Panc1 (cell line): ENCODE measurements at places on chromosomes 12 and 14. TPM values are rescaled to one million over a fixed set of nuclear protein-coding genes. Genes with fewer than 3 reads are reported as not detected.

- no peak for DNase-seq
- H3K4me1 ChIP-seq: no peaks in the 10 kb centered on the region
- no peaks in the 10 kb centered on the region for H3K27me3 ChIP-seq
- H3K36me3 ChIP-seq: no peaks in the 10 kb centered on the region
These were observed 311.8 kb upstream of the AMIGO2 start for GRCh38 chr12:47391566-47391965.

The STYK1 gene
- total RNA-seq: 0.85 TPM

GRCh38 chr12:105699209-105699608, 368.7 kb downstream of the C12orf75 start:
- no peak overlapping the region for H3K27ac ChIP-seq
- no peak for DNase-seq
- no peaks in the 10 kb centered on the region for H3K36me3 ChIP-seq

The SLCO1A2 gene
- total RNA-seq: not detected

DNA sequence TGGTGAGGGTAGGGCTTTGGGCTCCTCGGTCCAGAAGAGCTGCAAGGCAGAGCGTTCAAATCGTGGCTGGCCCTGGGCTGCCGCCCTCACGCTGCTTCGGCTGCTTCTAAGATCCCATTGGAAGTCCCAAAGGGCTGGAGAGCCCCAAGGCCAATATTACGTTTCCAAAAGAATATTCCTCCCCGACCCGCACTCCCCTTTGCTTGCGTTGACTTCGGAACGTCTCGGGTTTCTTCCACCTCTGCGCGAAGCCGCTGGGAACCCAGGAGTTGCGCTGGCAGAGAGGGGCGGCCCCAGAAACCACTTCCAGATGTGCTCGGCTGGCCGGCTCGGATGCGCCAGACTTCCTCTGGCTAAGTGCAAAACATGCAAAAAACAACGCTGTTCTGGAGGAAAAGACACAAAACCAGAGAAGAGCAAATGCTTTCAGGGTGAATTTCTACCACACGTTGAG, at the start of gene GLT8D2:
Gene GLT8D2, minus strand, starts transcription at position 285 of the 454 bp plus-strand sequence. CDS start 30,539 bp downstream, outside the sequence.
- peaks cover 12% of the 10 kb centered on the region for H3K4me1 ChIP-seq
- no peaks in the 10 kb centered on the region for H3K36me3 ChIP-seq
- H3K27me3 ChIP-seq: peaks cover 3% of the 10 kb centered on the region; the same call in 1 of the 2 replicates
- peak within 1 kb of the TSS; percentile 44 for H3K4me3 ChIP-seq
- no peak for DNase-seq
- peak within 1 kb of the TSS; percentile 27; the same call in 1 of the 2 replicates for H3K27ac ChIP-seq

The OR4E1 gene
- not detected for total RNA-seq

DNA sequence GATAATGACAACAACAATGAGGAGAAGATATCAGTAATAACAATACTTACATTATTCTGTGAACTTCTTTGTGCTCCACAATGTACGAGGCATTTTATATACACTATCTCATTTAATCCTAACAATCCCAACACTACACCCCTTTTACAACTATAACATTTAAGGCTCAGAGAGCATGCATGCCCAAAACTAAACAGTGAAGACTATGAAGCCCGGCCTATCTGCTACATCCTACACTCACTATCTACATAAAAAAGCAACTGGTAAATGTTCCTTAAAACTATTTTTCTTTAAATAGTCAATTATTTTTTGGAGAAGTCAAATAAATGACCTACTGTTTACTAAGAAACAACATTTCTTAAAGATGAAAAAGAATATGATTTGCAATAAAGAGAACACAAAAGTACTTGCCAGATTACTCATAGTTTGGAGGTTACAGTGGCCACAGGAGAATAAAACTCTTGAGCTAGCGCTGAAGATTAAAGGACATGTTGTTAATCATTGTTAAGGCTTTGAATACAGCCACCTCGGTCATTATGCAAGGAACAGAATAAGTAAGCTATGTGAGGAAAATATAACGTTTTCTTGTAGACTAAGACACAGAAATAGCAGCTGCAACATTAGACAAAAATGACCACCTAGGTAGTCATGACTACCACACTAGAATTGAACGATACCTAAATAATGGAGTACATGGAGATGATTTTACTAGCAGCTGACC, 56.7 kb downstream of the EPS8 start:
- no peak overlapping the region for H3K27ac ChIP-seq
- DNase-seq: no peak
- H3K27me3 ChIP-seq: no peaks in the 10 kb centered on the region
- no peaks in the 10 kb centered on the region for H3K36me3 ChIP-seq
- H3K4me1 ChIP-seq: 0 out of 2 replicates have a peak, but pooled peaks cover 5% of the 10 kb centered on the region
- H3K4me3 ChIP-seq: no peak overlapping the region

DNA sequence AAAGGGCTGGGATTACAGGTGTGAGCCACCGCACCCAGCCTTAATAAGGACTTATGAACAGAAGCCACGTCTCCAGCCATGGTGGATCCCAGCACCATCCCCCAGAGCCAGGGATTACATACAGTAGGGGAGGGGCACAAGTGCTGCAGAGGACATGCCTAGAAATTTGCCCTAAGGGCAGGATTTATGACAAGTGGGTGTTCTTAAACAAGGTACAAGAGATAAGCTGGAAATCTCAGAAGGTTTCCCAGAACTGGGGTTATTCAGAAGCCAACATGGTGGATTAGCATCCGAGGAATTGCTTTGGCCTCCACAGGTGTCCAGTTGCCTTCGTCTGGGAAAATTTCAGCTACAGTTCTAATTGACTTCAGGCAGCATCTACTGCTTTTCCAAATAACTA, 114.4 kb upstream of the EGLN3 start:
- DNase-seq: no peak
- no peaks in the 10 kb centered on the region for H3K27me3 ChIP-seq
- no peaks in the 10 kb centered on the region; the same call in 1 of the 2 replicates for H3K4me1 ChIP-seq
- no peaks in the 10 kb centered on the region for H3K36me3 ChIP-seq
- no peak overlapping the region for H3K4me3 ChIP-seq
- no peak overlapping the region for H3K27ac ChIP-seq

DNA sequence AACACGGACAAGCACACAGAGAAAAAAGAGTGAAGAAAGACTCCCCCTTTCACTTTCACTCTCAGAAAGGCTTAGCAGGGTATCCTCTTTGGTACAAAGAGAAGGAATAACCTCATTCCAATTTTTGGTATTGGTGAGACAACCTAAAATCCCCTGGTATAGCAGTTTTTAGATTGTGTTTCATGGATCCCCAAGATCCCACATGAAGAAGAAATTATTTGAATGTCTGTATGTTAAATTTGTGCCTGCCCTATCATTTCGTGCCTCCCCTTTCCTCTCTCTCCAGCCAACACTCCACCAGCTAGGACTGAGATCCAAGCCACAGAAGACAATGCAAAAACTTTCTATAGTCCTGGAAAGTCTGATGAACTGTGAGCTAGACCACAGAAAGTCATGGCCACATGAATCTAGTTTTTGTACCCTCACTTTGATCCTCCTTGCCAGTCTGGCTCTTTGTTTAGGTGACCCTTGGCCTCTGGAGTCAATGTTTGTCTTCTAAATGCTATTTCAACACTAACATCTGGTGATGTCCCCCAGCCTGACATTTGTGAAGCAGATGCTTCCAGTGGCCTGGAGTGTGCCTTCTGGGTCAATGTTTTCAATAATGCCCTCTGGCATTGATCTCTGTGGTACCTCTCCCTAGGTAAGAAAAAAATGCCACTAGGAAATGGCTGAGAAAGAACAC, 181.9 kb upstream of the BMP4 start:
- no peaks in the 10 kb centered on the region for H3K27me3 ChIP-seq
- no peak overlapping the region for H3K27ac ChIP-seq
- no peak overlapping the region for H3K4me3 ChIP-seq
- no peaks in the 10 kb centered on the region for H3K36me3 ChIP-seq

DNA sequence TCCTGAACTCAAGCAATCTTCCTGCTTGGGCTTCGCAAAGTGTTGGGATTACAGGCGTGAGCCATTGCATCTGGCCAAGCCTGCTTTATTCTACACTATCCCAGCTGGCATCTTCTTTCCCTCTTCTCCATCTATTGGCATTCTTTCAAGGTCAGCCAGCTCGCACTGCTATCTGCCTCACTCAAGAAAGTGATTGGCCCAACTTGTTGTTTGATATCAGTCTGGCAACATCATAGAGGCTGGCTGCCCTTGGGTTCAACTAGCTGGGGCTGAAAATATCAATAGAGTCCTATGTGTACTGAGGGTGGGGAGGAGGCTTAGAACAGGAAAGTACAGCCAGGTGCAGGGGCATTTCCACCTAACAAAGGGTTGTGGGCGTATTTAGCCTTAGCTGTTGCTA, 17.1 kb downstream of the GMFB start:
- no peaks in the 10 kb centered on the region for H3K27me3 ChIP-seq
- H3K36me3 ChIP-seq: no peaks in the 10 kb centered on the region; the same call in 1 of the 2 replicates
- no peak overlapping the region for H3K4me3 ChIP-seq
- no peaks in the 10 kb centered on the region for H3K4me1 ChIP-seq
- no peak for DNase-seq
- no peak overlapping the region for H3K27ac ChIP-seq

The IFI27 gene
- total RNA-seq: 2.3 TPM

GRCh38 chr12:96436366-96437170, 36.3 kb upstream of the CDK17 start:
- H3K27ac ChIP-seq: no peak overlapping the region
- no peak overlapping the region for H3K4me3 ChIP-seq
- no peaks in the 10 kb centered on the region for H3K4me1 ChIP-seq
- no peaks in the 10 kb centered on the region for H3K36me3 ChIP-seq
- no peak for DNase-seq

DNA sequence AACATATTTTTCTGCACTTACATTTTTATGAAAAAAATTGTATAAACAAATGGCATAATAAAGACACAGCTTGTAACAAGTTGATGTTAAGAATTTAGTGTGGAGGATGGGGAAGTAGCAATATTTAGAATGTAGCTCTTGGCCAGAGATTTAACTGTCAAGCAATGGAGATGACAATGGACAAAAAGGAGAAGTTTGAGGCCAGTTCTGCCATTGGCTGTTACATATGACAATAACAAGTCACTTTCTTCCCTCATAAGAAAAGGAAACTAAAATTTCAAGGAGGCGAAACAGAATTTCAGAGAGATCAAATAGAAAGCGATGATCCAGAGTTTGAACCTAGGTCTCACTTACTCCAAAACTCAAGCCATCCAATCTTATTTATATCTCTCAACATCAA, 122.8 kb upstream of the CCDC175 start:
- no peak overlapping the region for H3K4me3 ChIP-seq
- no peak for DNase-seq
- H3K27ac ChIP-seq: no peak overlapping the region
- H3K27me3 ChIP-seq: no peaks in the 10 kb centered on the region

DNA sequence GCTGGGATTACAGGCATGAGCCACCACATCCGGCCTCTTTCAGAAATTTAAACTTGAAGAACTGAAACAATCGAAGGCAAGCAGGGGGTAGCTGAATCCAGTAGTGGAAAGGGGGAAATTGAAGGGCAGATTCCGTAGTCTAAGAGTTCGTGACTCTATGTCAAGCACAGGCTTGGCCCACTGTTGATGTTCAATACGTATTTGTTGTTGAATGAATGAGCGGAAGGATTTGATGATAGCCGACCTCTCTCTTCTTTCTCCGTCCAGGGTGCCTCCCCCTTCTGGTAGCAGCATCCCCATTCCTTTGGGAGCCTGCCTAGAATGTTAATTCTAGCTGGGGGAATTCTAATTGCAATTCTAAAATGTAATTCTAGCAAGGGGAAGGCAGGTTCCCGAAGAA, 59.8 kb upstream of the MED13L start:
- no peak for DNase-seq
- no peak overlapping the region; the same call in 1 of the 2 replicates for H3K27ac ChIP-seq
- no peak overlapping the region for H3K4me3 ChIP-seq
- no peaks in the 10 kb centered on the region for H3K36me3 ChIP-seq

DNA sequence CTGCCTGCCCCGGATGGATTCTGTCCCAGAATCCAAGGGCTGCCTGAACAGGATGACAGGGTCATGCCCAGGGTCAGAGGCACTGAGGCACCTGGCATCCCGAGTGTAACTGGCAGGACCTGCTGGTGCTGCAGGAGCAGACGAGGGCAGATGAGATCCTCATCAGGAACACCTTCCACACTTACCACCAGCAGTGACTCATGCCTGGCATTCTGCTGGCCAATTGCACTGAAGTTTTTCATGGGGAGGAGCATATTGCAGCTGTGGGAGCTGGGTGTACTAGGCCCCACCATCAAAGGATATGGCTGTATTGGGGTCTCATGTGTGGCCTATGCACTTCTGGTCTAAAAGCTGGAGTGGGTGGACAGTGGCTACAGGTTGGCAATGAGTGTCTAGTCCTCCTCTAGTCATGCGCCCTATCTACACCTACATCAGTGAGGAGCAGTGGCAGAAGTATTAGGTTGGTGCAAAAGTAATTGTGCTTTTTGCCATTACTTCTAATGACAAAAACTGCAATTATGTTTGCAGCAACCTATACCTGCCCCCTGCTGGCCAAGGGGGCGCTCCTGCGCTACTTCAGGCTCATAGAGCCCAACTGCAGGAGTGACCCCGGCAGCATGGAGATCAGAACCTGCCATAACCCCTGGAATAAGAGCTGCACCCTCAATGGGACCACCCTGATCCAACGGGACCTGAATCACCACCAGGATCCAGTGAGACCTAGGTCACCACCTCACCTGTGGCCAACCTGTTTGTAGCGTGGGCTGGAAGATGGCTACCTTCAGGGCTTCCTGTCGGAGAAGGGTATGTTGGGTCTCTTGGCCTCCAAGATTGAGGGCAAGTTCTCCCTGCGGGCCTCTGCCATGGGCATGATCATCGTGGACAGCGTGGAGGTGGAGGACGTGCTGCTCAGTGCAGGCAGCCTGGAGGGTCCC, 8.0 kb upstream of the C12orf42 start:
- no peak overlapping the region for H3K27ac ChIP-seq
- no peaks in the 10 kb centered on the region for H3K36me3 ChIP-seq
- no peaks in the 10 kb centered on the region for H3K4me1 ChIP-seq
- no peaks in the 10 kb centered on the region for H3K27me3 ChIP-seq
- DNase-seq: no peak

The CPM gene
- total RNA-seq: 11.2 TPM

DNA sequence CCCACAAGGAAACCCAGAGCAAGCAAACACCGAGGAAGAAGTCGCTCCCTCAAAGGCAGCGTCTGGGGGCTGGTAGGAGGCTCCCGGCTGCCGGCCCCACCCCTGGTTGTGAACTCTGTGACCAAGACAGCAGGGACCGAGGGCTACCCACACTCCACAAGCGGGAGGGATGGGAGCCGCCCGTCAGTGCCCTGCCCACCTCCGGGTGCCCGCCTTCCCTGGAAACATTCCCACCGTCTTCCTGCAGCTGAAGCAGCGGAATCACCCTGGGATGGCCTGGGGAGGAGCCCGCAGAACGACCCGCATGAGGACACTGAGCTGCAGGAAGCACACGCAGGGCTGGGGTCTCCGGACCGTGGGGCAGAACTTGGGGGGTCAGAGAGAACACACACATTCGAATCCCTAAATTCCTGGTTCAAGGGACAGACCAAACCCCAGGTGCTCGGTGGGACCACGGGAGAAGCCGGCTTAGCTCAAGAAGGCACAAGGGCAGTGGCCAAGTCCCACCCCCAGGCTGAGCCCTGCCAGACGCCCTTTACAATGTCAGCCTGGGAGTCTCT, 33.5 kb upstream of the C14orf180 start:
- DNase-seq: no peak
- no peaks in the 10 kb centered on the region for H3K4me1 ChIP-seq
- H3K27me3 ChIP-seq: peaks cover 7% of the 10 kb centered on the region
- no peak overlapping the region for H3K4me3 ChIP-seq
